ENCODE measurements at places on chromosomes 5 and 9. TPM values are rescaled to one million over a fixed set of nuclear protein-coding genes. Genes with fewer than 3 reads are reported as not detected.

KCNV2 gene
- total RNA-seq: not detected

EFNA5 gene
- 6.5 TPM for total RNA-seq

CCNI2 gene
- total RNA-seq: under 0.01 TPM

IL6ST gene
- total RNA-seq: 281 TPM

ADRB2 gene
- total RNA-seq: 1.7 TPM

PWWP2A gene
- total RNA-seq: 25.5 TPM

FOXD4L6 gene
- total RNA-seq: under 0.01 TPM

MARCHF3 gene
- 8.4 TPM for total RNA-seq

EQTN gene
- total RNA-seq: not detected

DMGDH gene
- total RNA-seq: 4.5 TPM

SH3TC2 gene
- total RNA-seq: 13.4 TPM

ELAVL2 gene
- not detected for total RNA-seq

DPYSL3 gene
- 126 TPM for total RNA-seq

ICE1 gene
- total RNA-seq: 31.2 TPM

CCIN gene
- total RNA-seq: 0.43 TPM

TARS1 gene
- total RNA-seq: 293 TPM

SUSD3 gene
- 3.2 TPM for total RNA-seq

PCDHA5 gene
- total RNA-seq: under 0.01 TPM

ECM2 gene
- total RNA-seq: 2.6 TPM

NUTM2F gene
- total RNA-seq: not detected

ZFP37 gene
- 1.6 TPM for total RNA-seq

GOLM1 gene
- total RNA-seq: 34.1 TPM

ECSCR gene
- total RNA-seq: not detected

PCDHGA12 gene
- total RNA-seq: 15.5 TPM

ITGA2 gene
- 35.0 TPM for total RNA-seq

TMEM245 gene
- total RNA-seq: 54.4 TPM

FRMD3 gene
- 0.86 TPM for total RNA-seq

GABRA1 gene
- not detected for total RNA-seq

SLCO6A1 gene
- total RNA-seq: under 0.01 TPM

GPRIN1 gene
- 3.5 TPM for total RNA-seq

CCNO gene
- total RNA-seq: 0.32 TPM

YTHDC2 gene
- 32.2 TPM for total RNA-seq

PCDHB2 gene
- total RNA-seq: 0.32 TPM

ESM1 gene
- total RNA-seq: under 0.01 TPM

SPATA31C1 gene
- total RNA-seq: not detected

PRRC2B gene
- total RNA-seq: 92.8 TPM

PCDHB4 gene
- total RNA-seq: under 0.01 TPM

ANXA2R gene
- 3.9 TPM for total RNA-seq

RECK gene
- total RNA-seq: 32.8 TPM

PAIP2 gene
- total RNA-seq: 35.1 TPM

TIMD4 gene
- total RNA-seq: not detected

SHC3 gene
- 11.7 TPM for total RNA-seq

GCNT4 gene
- 46.2 TPM for total RNA-seq

SGCD gene
- 15.1 TPM for total RNA-seq

TLR4 gene
- 18.1 TPM for total RNA-seq

RPS23 gene
- 2,371 TPM for total RNA-seq

NXNL2 gene
- 7.7 TPM for total RNA-seq

LOX gene
- total RNA-seq: 91.1 TPM

POLR3G gene
- total RNA-seq: 4.5 TPM

GAPT gene
- total RNA-seq: not detected

N4BP3 gene
- total RNA-seq: 0.43 TPM

MLANA gene
- not detected for total RNA-seq

GPR151 gene
- total RNA-seq: not detected

FRRS1L gene
- total RNA-seq: not detected

TAS2R1 gene
- total RNA-seq: 0.32 TPM

PCDHB3 gene
- total RNA-seq: 0.43 TPM

PCSK1 gene
- under 0.01 TPM for total RNA-seq

LCN1 gene
- total RNA-seq: not detected

Measured in fibroblast of villous mesenchyme (primary cell).